ENCODE measurements at places on chromosomes 5 and 9.

DNA sequence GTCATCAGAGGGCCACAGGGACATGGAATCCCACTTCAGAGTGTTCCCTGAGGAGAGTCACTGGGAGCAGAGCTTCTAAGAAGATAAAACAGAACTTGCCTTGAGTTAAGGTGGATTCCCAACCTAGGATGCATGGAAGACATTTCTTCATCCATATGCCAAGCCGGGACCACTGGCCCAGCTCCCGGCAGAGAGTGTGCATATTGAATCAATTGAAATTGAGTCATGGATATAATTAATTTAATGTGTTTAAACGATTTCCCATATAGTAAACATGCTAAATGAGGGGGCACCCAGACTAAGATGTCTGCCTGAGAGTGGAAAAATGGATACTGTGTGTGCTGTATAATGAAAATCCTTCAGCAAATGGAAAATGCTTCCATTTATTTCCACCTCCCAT is 194.4 kb upstream of the TBC1D2 start:
- DNase-seq: no peak

DNA sequence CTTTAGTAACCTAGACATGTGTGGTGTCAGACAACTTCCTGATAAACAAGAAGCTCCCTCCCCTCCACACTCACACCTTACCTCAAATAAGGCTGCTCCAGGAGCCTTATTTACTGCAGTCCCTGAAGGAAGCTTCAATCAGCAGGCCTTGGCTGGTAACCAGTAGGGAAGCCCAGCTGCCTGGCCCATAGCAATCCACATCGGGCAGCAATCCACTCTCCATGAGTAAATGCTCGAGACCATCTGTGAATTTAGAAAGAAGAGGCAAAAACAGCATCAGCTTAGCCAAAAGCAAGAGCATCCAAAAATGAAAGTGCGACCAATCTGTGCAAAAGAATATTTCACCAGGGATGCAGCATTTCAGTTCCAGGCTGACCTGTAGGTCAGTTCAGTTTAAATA is 213.3 kb upstream of the TUSC1 start:
- no peak for DNase-seq

GRCh38 chr5:39424736-39425637 is at the start of gene DAB2:
DAB2 (minus strand) TSS chr5:39424980; CDS start chr5:39394320, 30,660 bp downstream.
- DNase-seq: peak; percentile 82

- no peak for DNase-seq
Observed at GRCh38 chr5:53929570-53929969, 369.1 kb downstream of the NDUFS4 start.

DNA sequence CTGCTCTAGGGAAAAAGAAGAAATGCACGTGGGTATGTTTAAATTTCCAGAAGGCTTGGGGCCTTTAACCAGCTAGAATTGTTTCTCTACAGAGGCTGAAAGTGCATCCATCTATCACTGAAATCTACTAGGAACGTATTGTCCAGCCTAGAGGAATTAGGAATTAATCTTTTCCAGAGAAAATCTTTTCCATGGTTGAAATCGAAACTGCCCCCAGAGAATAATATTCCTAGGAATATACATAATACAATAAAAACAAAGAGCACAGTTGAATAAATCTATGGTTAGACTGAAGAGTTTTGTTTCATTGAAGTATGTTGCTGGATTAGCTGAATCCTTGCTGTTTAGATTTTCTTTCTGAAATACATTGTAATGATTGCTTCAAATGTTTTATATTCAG is 378.5 kb downstream of the PLK2 start:
- DNase-seq: no peak

- no peak for DNase-seq
Observed at GRCh38 chr5:56094579-56095361, 100.0 kb upstream of the IL6ST start.

GRCh38 chr9:14924230-14925219 is 14.3 kb upstream of the FREM1 start:
- no peak for DNase-seq

- DNase-seq: no peak
Observed at GRCh38 chr5:81755320-81755719, 4.4 kb upstream of the SSBP2 start.

GRCh38 chr9:116506685-116507084 is 180.4 kb upstream of the TRIM32 start:
- DNase-seq: no peak

DNA sequence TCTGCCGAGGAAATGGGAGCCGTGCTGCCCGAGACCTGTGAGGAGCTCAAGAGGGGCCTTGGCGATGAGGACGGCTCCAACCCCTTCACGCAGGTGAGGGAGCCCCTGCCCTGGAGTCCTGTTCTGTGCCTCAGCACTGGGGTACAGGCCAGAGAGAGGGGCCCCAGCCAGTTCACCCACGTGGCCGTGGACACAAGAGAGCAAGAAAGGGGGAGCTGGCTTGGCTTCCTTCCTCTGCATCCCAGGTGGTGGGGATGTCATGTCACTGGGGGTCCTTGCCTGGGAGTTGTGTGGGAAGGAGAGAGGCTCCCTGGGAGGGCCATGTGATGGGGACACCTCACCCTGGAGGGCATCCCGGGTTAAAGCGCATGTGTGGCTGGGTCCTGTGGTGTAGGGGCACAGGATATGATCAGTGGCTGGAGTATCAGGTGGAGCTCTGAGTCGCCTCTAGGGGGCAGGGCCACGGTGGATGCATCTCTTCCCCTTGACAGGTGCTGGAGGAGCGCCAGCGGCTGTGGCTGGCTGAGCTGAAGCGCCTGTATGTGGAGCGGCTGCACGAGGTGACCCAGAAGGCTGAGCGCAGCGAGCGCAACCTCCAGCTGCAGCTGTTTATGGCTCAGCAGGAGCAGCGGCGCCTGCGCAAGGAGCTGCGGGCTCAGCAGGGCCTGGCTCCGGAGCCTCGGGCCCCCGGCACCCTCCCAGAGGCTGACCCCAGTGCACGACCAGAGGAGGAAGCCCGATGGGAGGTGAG is 7.5 kb downstream of the N4BP3 start:
- no peak for DNase-seq

- DNase-seq: no peak
Observed at GRCh38 chr5:147176422-147176821, 58.4 kb upstream of the STK32A start.

- no peak for DNase-seq
Observed at GRCh38 chr5:111254613-111255012, 30.4 kb downstream of the CAMK4 start.

GRCh38 chr9:84781458-84781857 is 111.9 kb downstream of the NTRK2 start:
- no peak for DNase-seq

DNA sequence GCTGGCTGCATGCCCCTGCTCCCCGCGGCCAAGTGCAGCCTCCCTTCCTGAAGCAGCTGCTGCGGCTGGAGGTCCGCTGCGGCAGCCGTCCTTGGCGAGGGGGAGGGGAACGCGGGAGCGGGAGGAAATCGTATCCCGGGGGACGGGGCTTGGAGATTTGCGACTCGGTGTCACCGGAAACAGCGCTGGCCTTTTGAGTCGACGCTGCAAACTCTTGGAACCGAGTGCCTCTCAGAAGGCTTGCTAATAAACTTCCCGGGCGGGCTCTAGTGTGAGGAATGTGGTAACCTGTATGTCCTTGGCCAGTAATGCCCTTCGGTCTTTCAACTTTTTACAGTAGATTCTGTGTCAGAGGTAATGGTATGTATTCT is 82.7 kb downstream of the PTPDC1 start:
- DNase-seq: no peak
